NCI-H69 (cell line): ENCODE measurements at places on chromosomes 12 and 14.

GRCh38 chr12:8127138-8127537, 3.7 kb downstream of the CLEC4A start:
- no peak for DNase-seq

- DNase-seq, result no peak
Observed at GRCh38 chr12:44225149-44225510, 389.2 kb downstream of the TMEM117 start.

- no peak for DNase-seq
Observed at GRCh38 chr12:42704810-42705401, 115.4 kb upstream of the PRICKLE1 start.

DNA sequence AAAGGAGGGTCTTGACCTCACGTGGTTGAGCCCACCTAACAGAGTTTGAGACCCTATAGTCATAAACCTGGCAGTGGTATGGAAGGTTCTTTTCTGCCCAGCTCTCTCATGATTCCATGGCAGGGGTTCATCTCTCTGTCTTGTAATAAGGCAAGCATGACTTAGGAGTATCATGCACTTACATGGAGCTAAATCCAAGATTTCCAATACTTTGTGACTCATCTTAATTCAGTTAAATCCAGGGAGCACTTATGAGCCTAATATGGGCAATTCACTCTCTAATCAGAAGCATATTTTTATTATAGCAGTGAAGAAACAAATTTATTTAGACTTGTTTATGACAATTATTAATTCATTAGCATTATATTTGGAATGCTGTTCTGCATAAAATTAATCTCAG, 131.8 kb upstream of the CPSF6 start:
- no peak for DNase-seq

DNA sequence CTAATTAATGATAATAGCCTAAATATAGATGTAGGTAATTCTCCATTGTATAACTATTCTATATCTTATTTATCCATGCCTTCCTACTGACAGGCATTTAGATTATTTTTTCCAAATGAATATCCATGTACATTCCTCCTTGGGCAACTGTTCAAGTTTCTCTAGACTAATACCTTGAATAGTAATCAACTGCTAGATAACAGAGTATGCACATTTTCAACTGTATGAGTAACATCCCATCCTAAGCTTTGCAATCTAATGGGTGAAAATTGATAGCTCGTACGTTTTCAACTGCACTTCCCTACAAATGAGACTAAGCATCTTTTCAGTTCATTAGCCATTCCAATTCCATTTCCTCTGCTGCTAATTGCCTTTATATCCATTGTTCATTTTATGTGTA, 37.0 kb downstream of the YAF2 start:
- DNase-seq, result no peak

- no peak for DNase-seq
Observed at GRCh38 chr12:120853188-120853587, 51.0 kb downstream of the SPPL3 start.
